ENCODE measurements at places on chromosomes 5 and 9.

- DNase-seq, result no peak
These were observed 41.8 kb downstream of the CAST start for GRCh38 chr5:96703995-96704394.

DNA sequence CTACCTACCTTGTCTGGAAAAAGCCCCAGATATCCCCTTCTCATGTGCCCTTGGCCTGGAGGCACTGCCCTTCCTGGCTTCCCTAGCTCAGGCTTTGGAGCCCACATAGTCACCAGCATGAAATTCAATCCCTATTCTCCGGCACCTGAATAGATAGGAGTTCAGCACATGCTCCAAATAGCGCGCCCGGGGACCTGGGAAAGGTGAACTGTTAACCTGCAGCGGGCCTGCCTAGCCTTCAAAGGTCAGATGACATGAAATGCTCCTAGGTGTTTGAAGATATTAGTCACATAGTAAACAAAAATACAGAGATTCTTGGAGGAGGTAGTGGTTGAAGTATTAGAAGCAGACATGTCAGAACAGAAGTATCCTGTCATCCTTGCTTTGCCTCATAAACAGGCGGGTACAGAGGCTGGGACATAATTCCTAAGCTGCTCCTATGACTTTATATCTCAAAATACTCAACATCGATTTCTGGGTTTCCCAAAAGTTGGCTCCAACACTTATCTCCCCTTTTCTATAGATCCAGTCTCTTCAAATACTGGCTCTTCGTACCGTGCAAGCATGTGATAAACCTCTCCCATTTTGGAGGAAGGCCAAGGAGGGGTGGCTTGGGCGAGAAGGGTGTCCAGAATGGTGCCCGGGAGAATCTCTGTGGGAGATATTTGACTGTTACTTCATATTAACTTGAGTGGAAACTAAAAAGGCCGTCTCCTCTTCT, 88.0 kb upstream of the ANKH start:
- no peak for DNase-seq

- DNase-seq, result no peak
These were observed 1237.3 kb upstream of the C9orf72 start for GRCh38 chr9:28810388-28811075.

- peak; percentile 87 for DNase-seq
These were observed 2.4 kb upstream of the TRIM7 start for GRCh38 chr5:181207214-181207959.

DNA sequence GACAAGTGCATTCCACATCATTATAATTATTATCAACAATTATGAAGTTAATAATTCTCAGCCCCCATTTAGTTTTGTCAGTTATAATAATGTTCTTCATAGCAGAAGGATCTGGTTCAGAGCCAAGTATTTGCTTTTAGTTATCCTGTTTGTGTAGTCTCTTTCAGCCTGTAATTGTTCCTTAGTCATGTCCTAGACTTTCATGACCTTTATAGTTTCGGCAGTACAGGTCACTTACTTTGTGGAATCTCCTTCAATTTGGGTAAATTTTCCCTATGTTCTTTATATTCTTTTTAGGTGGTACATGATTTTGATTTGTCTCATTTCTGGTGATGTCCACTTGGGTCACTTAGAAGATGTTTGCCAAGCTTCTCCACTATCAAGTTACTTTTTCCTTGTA, 34.3 kb downstream of the UBE2R2 start:
- DNase-seq, result no peak
